Keratinocyte (primary cell): ENCODE measurements at places on chromosomes 3 and 15.

- peaks cover 7% of the 10 kb centered on the region for H3K36me3 ChIP-seq
- no peak overlapping the region for H3K4me3 ChIP-seq
- H3K4me1 ChIP-seq = peaks cover 53% of the 10 kb centered on the region
- no peaks in the 10 kb centered on the region for H3K27me3 ChIP-seq
- DNase-seq = no peak
Measured at GRCh38 chr3:172135820-172136219, 96.4 kb downstream of the FNDC3B start.

DNA sequence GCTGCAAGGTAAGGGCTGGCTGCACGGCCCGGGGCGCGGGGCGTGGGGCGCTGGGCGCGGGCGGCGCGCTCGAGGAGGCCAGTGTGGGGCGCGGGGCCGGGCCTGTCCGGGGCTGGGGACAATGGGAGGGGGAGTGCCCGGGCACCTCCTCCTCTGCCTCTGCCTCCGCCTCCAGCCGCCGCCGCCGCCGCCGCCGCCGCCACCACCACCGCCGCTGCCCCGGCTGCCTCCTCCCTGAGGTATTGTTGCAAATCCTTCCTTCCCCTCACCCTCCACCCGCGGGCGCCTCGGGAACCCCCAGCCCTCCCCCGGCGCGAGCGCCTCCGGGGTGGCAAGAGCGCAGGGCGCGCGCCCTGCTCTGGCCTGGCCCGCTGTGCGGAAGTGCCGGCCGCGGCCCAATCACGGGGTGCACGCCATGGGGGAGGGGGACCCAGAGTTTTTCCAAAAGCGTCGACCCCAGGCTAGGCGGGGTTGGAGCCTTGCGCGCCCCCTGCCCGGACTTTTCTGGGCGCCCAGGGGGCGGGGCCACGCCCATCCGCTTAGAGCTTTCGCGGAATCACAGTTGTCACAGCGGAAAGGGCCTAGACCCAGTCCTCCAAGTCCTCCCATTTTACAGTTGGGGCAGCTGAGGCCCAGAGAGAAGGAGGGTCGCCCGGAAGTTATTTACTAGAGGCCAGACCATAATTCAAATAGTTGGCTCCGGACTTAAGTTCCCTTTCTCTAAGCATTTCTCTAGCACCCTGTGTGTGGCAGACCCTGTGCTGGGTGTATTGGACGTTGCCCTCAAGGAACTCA is at the start of gene LPP:
LPP (plus strand) TSS at position 144 of the 795 bp plus-strand sequence. CDS start 251,964 bp downstream, outside the sequence.
- peaks cover 25% of the 10 kb centered on the region for H3K4me1 ChIP-seq
- no peaks in the 10 kb centered on the region for H3K36me3 ChIP-seq
- peak within 1 kb of the TSS; percentile 93 for H3K27ac ChIP-seq
- no peak for DNase-seq
- peak within 1 kb of the TSS; percentile 70 for H3K4me3 ChIP-seq

DNA sequence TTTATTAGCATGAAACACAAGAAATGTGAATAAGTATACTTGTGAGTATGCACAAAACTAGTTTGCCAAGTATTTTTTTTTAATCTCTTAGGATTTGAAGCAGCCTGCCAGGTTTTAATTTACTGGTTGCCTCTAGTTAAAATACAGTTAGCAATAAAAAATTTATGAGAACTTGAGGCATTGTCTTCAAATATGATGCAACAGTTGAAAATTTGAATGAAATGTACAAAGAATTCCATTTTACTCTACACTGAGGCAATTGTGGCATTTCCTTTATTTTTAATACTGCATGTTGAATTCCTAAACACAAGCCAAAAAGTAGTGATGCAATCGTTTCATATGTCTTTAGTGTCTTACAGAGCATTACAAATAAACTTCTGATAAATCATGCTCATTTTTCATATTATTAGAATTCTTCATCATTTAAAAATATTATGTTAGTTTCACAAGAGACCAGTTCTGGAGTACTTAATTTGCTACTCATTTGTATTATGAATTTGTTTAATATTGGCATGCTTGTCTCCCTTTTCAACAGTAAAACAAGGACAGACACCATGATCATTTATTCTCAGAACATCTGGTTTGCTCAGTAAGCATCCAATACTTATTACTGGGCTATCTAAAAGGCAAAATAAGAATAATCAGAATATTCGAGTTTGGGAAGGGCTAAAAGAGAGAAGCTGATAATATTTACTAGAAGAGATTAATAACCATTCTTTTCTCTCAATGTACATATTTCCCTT is 124.8 kb upstream of the PTX3 start:
- H3K4me1 ChIP-seq = peaks cover 2% of the 10 kb centered on the region
- no peak for DNase-seq
- H3K4me3 ChIP-seq = no peak overlapping the region
- H3K27me3 ChIP-seq = no peaks in the 10 kb centered on the region
- H3K27ac ChIP-seq = no peak overlapping the region
- H3K36me3 ChIP-seq = no peaks in the 10 kb centered on the region

DNA sequence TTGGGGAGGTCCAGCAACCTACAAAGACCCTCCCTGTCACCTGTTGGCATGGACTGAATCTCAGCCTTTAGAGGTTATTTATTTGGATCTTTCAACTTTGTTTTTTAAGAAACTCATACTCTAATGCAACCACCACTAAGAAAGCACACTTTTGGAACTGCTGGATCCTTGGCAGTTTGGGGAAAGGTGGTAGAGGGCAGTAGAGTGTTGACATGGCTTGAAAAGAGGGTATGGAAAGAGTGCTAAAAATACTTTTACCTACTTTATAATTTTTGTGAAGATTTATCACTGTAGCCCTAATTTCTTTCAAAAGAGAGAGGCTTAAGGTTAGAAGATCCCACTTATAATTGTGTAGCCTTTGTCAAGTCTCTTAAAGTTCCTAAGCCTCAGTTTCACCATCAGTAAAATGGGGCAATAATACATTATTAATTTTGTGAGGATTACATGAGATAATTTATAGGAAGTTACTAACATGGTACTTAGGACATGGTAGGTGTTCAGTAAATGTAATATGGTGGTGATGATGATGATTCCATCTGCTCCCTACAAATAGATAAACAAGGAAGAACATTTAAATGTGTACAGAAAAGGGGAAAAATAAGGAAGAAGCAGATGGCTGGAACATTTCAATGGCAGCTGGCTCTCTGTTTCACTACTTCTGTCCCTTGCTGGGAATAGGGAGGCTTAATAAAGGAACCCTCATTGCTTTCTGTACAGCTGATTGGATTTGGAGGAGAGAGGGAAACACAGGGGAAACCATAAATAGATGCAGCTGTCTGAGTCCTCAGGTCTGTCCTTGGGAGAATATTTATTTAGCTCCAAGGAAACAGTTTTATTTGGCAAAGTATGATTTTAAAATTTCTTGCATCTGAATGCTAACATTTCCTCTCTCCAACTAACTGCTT is 208.4 kb upstream of the ADAMTS9 start:
- no peaks in the 10 kb centered on the region for H3K27me3 ChIP-seq
- no peak overlapping the region for H3K4me3 ChIP-seq
- H3K27ac ChIP-seq = no peak overlapping the region
- no peak for DNase-seq

DNA sequence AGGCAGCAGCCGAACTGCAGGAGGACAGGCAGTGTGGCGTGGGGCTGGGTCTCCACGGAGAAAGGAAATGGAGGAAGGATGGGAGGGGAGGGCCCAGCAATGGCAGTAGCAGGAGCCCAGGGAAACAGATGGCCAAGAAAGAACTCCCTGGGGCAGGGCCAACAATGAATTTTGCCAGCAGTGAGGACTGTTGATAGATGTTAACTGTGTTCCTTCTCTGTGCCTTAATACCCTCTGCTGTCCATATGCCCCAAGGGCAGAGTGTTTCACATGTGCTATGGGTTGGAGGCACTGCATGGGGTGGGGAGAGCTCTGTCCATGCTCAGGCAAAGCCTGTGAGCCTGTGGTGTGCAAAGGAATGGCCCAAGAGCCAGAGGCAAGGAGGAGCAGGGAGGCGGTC is 70.8 kb upstream of the POMGNT2 start:
- no peaks in the 10 kb centered on the region for H3K27me3 ChIP-seq
- DNase-seq = no peak
- H3K4me1 ChIP-seq = peaks cover 34% of the 10 kb centered on the region
- no peak overlapping the region for H3K27ac ChIP-seq

- no peaks in the 10 kb centered on the region for H3K4me1 ChIP-seq
- H3K4me3 ChIP-seq = no peak overlapping the region
- H3K27ac ChIP-seq = no peak overlapping the region
Measured at GRCh38 chr15:28993051-28993719, 107.4 kb downstream of the APBA2 start.

GRCh38 chr3:52370531-52370930 is 54.4 kb downstream of the DNAH1 start:
- no peak for DNase-seq
- no peak overlapping the region for H3K4me3 ChIP-seq
- no peak overlapping the region for H3K27ac ChIP-seq
- no peaks in the 10 kb centered on the region for H3K36me3 ChIP-seq
- H3K27me3 ChIP-seq = peaks cover 5% of the 10 kb centered on the region

GRCh38 chr3:176988795-176989194 is 208.5 kb downstream of the TBL1XR1 start:
- H3K36me3 ChIP-seq = no peaks in the 10 kb centered on the region
- no peaks in the 10 kb centered on the region for H3K27me3 ChIP-seq
- DNase-seq = no peak
- H3K4me3 ChIP-seq = no peak overlapping the region

DNA sequence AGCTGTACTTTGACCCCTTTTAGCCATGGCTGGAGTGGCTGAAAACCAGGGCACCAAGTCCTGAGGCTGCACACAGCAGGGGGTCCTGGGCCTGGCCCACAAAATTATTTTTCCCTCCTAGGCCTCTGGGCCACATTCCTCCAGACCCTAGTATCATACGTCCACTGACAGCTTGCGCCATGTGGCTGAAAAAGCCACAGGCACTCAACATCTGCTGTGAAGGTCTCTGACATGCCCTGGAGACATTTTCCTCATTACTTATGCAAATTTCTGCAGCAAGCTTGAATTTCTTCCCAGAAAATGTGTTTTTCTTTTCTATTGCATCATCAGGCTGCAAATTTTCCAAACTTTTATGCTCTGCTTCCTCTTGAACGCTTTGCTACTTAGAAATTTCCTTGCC is 239.0 kb downstream of the SQOR start:
- H3K27ac ChIP-seq = no peak overlapping the region
- DNase-seq = no peak
- H3K4me1 ChIP-seq = peaks cover 11% of the 10 kb centered on the region
- H3K4me3 ChIP-seq = no peak overlapping the region
- no peaks in the 10 kb centered on the region for H3K36me3 ChIP-seq

- H3K4me1 ChIP-seq = peaks cover 32% of the 10 kb centered on the region
- no peak for DNase-seq
- H3K36me3 ChIP-seq = no peaks in the 10 kb centered on the region
- peak overlapping the region; percentile 58 for H3K27ac ChIP-seq
- no peak overlapping the region for H3K4me3 ChIP-seq
Measured at GRCh38 chr3:106588739-106589138, 719.9 kb upstream of the CBLB start.

DNA sequence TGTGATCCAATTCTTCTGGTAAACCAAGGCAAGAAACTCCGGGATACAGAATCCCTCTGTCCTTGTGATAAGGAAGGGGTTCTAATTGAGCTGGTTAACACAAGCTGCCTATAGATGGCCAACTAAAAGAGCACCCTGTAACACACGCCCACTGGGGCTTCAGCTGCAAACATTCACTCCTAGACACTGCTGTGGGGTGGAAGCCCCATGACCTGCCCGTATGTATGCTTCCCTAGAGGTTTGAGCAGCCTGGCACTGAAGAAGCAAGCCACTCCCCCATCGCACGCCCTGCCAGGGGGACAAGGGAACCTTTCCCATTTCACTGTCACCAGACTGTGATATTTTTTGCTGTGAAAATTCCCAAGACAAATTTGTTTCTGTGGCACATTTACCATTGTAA is 516.9 kb upstream of the GOLIM4 start:
- H3K27ac ChIP-seq = no peak overlapping the region
- DNase-seq = no peak
- no peaks in the 10 kb centered on the region for H3K36me3 ChIP-seq
- no peaks in the 10 kb centered on the region for H3K27me3 ChIP-seq
- no peaks in the 10 kb centered on the region for H3K4me1 ChIP-seq

GRCh38 chr3:133663569-133664313 is 2.0 kb upstream of the TOPBP1 start:
- DNase-seq = peak; percentile 46
- H3K36me3 ChIP-seq = no peaks in the 10 kb centered on the region
- peaks cover 18% of the 10 kb centered on the region for H3K4me1 ChIP-seq
- no peaks in the 10 kb centered on the region for H3K27me3 ChIP-seq

- H3K27ac ChIP-seq = no peak overlapping the region
- no peak for DNase-seq
- no peaks in the 10 kb centered on the region for H3K27me3 ChIP-seq
- no peaks in the 10 kb centered on the region for H3K4me1 ChIP-seq
- no peak overlapping the region for H3K4me3 ChIP-seq
Measured at GRCh38 chr3:142983318-142983717, 18.1 kb upstream of the U2SURP start.

GRCh38 chr15:25177955-25178801 is 223.4 kb downstream of the SNRPN start:
- no peaks in the 10 kb centered on the region for H3K4me1 ChIP-seq
- no peak overlapping the region for H3K27ac ChIP-seq
- H3K36me3 ChIP-seq = no peaks in the 10 kb centered on the region
- H3K27me3 ChIP-seq = no peaks in the 10 kb centered on the region
- no peak for DNase-seq
- no peak overlapping the region for H3K4me3 ChIP-seq

- no peak overlapping the region for H3K4me3 ChIP-seq
- DNase-seq = no peak
- peaks cover 11% of the 10 kb centered on the region for H3K27me3 ChIP-seq
- H3K36me3 ChIP-seq = no peaks in the 10 kb centered on the region
- no peak overlapping the region for H3K27ac ChIP-seq
Measured at GRCh38 chr15:68447209-68447608, 15.2 kb upstream of the ITGA11 start.

DNA sequence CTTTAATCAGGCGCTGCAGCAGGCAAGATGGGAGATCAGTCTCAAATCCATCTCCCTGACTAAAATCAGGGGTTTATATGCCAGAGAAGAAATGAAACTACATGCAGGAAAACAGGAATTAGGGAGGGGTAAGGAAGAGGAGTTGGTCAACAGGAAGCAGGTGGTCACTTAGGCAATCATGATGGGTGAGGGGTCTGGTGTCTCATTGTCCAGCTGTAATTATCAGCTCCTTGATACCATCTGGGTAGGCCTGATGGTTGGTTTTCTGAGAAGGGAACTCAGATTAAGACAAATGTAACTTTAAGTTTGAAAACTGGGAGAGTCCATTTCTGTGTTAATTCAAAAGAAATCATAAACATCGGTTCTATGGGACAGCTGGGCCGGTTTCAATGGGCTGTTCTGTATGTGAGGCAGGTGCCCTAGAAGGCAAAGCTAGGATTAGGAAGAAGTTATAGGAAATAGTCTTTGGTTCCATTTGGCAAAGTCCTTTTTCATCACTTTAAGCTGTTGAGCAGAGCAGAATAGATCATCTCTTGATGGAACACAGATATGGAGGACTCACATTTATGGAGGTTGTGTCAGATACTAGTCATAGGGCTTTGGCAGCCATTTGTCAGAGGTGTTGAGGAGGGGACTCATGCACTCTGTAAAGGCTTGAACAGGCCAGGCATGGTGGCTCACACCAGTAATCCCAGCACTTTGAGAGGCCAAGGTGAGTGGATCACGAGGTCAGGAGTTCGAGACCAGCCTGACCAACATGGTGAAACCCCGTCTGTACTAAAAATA is 149.4 kb downstream of the VGLL4 start:
- no peaks in the 10 kb centered on the region for H3K27me3 ChIP-seq
- no peak for DNase-seq
- no peak overlapping the region for H3K4me3 ChIP-seq
- peaks cover 15% of the 10 kb centered on the region for H3K4me1 ChIP-seq
